ENCODE measurements at places on chromosomes 2 and 18. TPM values are rescaled to one million over a fixed set of nuclear protein-coding genes. Genes with fewer than 3 reads are reported as not detected.
A peak's percentile ranks its signal among the peaks of the same experiment; 100 is the strongest.

ERFE gene
- total RNA-seq: 1.3 TPM

DNA sequence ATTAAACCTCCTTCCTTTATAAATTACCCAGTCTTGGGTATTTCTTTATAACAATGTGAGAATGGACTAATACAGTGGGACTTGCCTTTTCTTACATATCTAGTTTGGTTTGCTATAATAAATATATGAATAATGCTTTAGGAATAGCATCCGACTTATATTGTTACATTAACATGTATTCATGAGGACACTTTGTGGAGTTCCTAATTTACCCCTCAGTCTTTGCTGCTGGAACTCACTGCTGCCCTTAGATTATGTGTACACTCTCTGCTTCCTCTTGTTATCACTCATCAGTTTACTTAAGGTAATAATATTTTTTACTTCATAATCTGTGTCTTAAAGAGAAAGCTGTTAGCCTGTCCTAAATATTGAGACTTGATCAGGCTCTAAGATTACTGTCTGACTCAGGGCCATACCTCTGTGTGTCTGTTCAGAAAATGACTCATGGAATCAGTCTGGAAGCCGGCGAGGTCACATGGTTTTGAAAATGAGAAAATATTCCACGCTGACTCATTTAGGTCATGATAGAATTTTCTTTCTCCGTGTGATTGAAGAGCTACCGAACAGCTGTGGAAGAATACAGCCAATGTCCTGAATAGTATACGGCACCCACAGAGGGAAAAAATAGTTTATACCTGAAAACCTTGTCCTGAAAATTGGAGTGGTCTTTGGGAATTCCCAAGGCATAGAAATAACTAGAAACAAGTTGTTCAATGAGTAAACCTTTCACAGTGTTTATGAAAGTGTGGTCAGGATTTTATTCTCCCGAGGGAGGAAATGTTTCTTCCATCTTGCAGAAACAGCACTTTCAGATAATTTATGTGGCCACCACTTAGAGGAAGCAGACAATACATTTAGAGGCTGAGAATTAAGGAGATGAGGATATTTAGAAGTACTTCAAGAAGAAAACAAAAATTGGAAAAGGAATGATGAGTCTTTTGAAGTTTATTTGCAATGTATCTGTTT lies 156.4 kb downstream of the DSEL start:
- peak; percentile 43 for DNase-seq

POTEE gene
- total RNA-seq: not detected

DNA sequence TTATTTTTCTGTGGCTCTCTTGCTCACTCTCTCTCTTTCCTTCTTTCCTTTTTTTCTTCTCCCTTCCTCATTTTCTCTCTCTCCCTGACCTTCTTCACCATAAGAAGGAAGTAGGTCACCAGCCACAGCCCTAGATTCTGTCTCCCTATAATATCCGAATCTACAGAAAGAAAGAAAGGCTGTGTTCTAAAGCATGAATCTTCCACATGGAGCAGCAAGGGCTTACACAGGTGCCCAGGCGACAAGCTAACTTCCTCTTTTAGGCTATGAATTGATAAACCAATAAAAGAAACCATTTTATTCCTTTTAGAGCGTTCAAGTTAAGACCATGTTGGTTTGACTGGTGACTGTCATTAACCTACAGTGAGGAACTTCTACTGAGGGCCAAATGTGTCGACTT lies 49.3 kb downstream of the CACNB4 start:
- DNase-seq: no peak

DNA sequence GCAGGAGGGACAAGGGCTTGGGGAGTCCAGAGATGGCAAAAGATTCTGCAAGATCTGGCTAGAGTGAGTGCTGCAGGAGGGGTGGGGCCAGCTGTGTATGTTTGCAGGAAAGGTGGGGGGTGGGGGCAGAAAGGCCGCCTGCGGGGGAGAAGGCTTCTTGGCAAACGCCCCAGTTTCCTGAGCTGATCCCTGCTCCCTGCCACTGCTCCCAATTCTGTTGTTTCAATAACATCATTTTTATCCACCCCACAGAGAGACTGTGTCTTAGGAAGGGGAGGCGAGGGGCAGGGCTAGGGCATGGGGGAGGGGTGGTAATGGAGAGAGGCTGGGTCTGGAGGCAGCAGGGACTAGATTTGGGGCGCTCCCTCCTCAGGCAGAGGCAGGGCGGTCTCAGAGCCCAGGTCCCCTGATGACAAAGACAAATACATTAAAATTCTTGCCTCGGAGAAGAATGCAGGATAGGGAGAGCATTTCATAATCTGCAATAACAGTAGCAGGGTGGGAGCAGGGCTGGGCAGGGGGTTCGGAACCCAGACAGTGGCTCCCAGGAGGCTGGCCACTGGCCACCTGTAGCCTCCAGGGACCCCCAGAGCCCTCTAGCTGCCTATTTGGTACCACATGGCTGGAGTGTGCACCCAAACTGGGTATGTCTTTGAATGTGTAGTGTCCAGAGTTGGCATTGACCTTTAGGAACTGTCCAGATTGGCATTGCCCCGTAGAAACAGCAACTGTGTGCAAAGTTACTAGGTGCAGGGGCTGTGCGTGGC lies 2.1 kb upstream of the WNT6 start:
- DNase-seq: no peak

- no peak for DNase-seq
Measured at GRCh38 chr18:69956057-69956456, 8.4 kb upstream of the CD226 start.

DNA sequence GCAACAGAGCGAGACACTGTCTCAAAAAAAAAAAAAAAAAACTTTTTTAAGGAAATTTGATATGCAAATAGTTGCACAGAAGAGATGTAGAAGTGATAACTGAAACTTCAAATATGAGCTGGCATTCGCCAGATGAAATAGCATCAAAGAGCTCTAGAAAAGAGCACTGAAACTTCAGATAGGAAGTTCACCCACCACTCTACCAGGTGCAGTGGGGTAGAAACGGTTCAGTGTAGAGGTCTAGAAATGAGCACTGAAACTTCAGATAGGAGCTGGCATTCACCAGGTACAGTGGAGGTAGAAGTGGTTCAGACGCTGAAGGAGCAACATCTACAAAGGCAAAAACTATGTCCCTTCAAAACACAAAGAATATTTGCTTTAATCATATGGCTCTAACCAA lies 9.0 kb upstream of the ONECUT2 start:
- no peak for DNase-seq

GRCh38 chr2:72623481-72623880 lies 202.4 kb downstream of the EXOC6B start:
- DNase-seq: no peak

ST6GAL2 gene
- 900 TPM for total RNA-seq
